ENCODE measurements at places on chromosomes 2 and 18. TPM values are rescaled to one million over a fixed set of nuclear protein-coding genes. Genes with fewer than 3 reads are reported as not detected.

The MBOAT2 gene
- total RNA-seq, result 22.6 TPM

DNA sequence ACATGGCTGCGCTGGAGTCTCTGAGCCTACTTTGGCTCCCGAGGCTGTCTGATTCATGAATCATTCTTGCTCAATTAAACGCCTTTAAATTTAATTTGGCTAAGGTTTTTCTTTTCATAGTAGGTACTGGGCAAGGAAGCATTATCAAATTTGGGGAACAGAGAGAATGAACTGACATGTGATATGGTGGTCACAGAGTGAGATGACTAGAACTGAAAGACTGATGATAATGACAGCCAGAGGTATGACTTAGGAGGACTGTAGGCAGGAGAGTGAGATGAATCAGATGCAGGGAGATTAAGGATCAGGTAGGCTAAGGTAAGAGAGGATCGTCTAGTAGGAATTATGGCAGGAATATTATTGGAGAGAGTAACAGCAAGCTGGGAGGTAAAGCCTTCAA lies 40.9 kb upstream of the ST8SIA3 start:
- DNase-seq, result no peak

- DNase-seq, result no peak
These were observed 66.1 kb downstream of the COLEC12 start for GRCh38 chr18:434410-434809.

DNA sequence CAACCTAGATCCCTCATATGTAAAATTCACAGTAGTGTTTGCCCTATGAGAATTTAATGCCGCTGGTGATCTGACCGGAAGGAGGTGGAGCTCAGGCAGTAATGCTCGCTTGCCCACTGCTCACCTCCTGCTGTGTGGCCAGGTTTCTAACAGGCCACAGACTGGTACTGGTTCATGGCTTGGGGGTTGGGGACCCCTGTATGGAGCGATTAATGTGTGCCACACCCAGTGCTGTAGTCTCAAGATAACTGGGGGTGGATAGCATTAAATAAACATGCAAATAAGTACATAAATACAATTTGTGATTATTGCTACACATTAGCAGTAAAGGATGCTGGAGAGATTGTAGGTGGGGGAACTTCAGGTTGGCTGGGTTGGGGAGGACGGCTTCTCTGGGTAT lies 3.2 kb downstream of the GALNT1 start:
- no peak for DNase-seq

DNA sequence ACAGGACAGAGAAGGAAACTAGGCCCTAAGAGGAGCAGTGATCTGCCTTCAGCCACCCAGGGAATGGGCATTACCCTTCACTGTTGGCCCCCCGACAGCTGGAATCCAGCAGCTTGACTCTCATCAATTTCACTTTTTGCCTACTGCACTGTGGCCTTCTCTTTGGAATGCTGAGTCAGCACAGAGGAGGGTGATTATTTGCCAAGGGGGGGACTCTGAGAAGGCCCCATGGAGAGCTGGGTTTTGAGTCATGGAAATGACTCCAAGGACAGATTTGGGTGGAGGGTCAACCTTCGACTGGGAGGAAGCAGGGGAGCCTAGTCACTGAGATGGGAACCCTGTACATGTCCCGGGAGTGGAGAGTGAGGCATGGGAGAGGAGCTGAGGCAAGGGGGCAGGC lies 38.1 kb upstream of the NTSR2 start:
- no peak for DNase-seq

- no peak for DNase-seq
These were observed 216.3 kb downstream of the BCL11A start for GRCh38 chr2:60337142-60337497.

DNA sequence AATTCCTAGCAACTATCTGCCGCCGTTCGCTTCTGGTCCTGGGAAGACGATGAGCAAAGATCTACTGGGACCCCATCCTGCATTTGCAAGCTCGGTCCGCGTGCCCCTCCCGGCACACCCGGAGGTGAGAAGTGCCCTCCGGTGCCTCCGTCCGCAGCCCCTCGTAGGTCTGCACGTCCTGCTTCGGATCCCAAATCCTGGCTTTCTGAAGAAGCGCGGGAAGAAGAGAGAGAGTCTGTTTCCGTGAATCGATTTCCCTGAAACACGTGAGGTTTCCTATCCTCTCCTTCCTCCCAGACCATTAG lies 5.0 kb upstream of the OSR1 start:
- DNase-seq, result no peak

GRCh38 chr2:101119431-101119830 lies 31.8 kb downstream of the TBC1D8 start:
- DNase-seq, result peak; percentile 75

The DNMT3A gene
- 5.0 TPM for total RNA-seq

GRCh38 chr18:46237891-46238290 lies 133.7 kb downstream of the HAUS1 start:
- DNase-seq, result no peak

DNA sequence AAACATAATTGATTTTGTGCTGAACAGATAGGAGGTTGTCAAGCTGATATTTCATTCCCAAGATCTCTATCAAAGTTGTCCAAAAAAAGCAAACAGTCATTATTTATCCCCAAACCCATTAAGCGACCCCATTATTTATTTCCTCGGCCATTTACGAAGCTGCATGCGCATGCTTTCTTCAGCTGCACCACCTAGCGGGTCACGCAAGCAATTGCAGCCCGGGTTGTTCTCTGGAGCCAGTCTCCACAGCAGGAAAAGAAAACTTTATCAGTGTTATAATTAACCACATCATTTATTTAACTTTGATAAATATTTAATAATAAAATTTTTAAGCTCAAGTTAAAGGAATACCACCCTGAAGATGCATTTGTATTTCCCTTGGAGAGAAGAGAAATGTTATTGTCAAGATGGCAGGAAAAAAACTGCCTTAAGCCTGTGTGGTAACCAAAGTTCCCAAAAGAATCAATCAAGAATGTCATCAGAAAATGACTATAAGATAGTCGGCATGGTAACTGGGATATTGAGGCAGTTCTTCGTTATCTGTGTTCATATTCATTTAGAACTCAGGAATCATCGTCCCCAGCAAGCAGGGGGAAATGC lies 304.7 kb downstream of the FBXO15 start:
- peak; percentile 7 for DNase-seq

GRCh38 chr2:7014174-7014640 lies 97.0 kb downstream of the RNF144A start:
- no peak for DNase-seq

Data from LHCN-M2 (cell line).